ENCODE measurements at places on chromosomes 4 and X.
A peak's percentile ranks its signal among the peaks of the same experiment; 100 is the strongest.

GRCh38 chr4:136103616-136104015 lies 1428.7 kb downstream of the PCDH18 start:
- DNase-seq, result no peak

GRCh38 chr4:33625748-33626147 lies 2618.6 kb downstream of the ARAP2 start:
- no peak for DNase-seq

- DNase-seq, result no peak
These were observed 165.3 kb downstream of the PJA1 start for GRCh38 chrX:68999931-69000330.

DNA sequence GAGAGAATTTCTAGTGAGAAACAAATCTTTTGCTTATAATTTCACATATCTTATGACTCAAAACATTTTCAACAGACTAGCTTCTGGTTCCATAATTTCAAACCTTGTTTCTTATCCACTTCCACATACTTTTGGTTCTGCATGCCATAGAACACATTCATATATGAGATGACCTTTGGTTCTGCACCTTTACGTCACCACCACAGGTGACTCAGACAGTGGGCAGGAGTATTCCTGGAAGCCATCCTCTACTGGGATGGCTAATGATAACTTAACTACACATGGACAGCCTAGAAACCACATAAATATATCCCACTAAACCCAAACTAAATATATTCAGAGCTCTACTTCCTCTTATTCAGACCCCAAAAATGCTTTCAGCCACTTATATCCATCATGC lies 133.3 kb downstream of the DCK start:
- DNase-seq, result no peak

- no peak for DNase-seq
These were observed 68.5 kb upstream of the MAP9 start for GRCh38 chr4:155445306-155445705.

DNA sequence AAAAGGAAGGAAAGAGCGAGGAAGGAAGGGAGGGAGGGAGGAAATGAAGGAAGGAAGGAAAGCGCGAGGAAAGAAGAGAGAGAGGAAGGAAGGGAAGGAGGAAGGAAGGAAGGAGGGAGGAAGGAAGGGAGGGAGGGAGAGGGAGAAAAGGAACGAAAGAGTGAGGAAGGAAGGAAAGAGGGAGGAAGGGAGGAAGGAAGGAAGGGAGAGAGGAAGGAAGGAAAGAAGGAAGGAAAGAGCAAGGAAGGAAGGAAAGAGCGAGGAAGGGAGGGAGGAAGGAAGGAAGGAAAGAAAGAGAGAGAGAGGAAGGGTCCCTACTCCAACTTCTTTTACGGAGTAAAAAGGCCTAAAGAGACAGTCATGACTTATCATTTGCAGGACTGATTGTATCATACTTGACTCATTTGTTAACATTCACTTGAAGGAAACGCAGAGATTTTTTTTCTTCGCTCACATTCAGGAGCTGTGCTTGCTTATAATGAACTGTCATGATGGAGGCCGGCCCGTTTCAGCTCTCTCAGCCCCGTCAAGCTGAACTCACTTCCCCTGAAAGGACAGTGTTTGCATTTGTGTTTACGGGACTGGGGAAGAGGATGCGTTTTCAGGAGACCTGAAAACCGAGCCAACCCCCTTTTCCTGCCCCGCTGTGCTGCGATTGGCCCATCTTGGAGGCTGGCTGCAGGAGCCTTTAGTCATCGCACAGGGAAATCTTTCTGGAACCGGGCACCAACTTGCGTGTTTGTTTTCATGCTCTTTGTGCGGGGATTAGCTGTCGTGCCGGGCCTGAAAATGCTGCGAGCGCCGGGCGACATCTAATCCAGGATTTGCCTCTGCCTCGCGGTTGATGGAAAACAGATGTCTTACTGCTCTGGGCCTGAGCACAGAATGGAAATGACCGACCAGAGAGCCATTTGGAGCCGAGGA lies 17.8 kb downstream of the TRIM2 start:
- peak; percentile 47 for DNase-seq

GRCh38 chr4:48212165-48212564 lies 57.5 kb downstream of the TEC start:
- DNase-seq, result no peak

DNA sequence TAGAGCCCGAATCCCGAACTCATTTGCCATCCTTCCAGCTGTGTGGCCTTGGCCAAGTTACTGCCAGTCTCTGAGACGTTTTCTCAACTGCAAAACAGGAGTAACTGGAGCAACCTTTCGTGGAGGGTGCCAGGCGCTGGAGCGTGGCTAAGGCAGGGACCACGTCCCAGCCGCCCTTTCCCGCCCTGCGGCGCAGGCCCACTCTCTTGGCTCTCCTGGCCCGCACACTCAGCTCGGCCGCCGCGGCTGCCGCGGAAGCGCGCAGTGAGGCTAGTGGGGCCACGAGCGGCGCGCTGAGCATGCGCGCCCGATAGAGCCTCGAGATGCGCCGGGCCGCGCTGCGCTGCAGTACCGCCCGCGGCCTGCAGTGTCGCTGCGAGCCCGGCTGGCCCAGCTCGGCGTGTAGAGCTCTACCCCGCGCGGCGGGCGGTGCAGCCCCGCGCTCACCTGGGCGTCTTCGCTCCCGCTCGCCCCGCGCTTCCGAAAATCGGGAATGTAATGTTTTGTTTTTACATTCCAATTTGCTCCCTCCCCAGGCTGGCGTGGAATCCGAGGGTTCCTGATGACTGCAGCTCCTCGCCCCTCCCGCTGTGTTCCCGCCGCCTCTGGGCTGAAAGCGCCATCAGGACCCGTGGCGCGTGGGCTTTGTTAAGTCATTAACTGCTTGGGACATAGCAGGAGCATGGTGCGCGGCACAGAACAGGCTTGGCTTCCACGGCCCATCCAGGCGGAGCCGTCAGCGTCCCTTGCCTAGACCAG lies 4.0 kb upstream of the ZNF518B start:
- peak; percentile 78 for DNase-seq

DNA sequence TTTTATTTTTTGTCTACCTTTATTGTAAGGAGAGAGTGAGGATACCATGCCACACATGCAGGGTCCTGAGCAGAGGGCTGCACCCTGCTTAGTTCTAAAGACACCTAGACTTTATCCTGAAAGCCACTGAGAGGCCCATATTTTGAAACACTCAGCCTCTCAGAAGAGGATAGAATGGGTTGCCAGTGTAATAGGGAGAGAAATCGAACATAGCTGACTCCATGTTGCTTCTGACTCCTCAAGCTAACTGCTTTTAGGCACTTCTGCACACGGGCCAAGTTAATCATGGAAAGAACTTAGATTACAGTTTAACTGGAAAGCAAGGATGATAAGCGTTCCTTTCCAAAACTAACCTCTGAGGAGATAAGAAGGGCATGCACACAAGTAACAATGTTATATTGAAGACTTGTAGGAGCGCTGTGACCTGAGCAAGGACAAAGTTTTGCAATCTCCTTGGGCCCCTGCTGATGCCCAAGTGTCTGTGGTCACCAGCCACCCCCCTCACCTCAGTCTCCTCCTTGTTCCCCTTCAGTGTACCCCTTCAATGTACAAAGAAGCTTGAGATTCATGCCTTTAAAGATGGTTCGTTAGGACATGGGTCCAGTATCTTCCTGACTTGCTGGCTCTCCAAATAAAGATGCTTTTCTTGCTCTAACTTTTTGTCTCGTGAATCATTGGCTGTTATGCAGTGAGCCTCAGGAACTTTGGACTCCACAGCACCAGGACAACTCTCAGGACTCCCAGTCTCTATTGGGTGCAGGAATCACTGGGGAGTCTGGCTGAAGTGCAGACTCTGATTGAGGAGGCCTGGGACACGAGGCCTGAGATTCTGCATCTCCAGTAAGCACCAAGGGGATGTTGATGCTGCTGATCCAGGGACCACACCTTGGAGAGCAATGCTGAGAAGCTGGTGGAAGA lies 25.4 kb upstream of the CD99 start:
- DNase-seq, result no peak

- no peak for DNase-seq
These were observed 583.8 kb upstream of the GALNT7 start for GRCh38 chr4:172584816-172585215.

GRCh38 chr4:1156069-1156468 lies 16.3 kb downstream of the SPON2 start:
- no peak for DNase-seq

GRCh38 chrX:102714994-102715393 lies 2.7 kb downstream of the GPRASP2 start:
- DNase-seq, result no peak

DNA sequence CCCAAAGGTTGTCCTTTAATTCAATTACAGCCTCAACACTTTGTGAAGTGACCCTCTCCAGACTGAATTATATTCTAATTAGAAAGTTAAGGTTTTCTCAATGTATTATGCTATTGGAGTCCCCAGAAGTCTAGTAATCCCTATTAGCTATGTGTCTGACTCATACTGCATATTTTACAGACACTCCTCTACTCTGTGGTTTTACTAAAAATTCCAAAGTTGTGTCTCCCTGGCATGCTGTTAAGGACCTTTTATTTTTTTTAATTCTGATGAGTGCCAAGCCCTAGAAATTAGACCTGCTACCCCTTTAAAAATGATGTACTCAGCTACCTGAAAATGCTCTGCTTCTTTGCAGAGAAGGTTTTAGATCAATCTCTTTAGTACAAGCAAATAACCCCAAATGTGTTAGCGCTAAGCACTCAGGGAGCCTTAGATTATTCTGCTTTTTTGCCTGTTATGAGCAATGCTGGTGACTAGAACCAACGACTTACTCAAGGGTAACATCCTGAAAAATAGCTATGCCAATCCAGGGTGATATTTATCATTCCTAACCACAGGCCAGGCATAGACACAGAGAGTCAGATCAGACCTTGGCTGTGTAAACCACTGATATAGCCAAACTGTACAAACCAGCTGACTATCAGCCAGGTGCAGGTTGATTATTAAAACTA lies 26.1 kb upstream of the CXCL13 start:
- no peak for DNase-seq

DNA sequence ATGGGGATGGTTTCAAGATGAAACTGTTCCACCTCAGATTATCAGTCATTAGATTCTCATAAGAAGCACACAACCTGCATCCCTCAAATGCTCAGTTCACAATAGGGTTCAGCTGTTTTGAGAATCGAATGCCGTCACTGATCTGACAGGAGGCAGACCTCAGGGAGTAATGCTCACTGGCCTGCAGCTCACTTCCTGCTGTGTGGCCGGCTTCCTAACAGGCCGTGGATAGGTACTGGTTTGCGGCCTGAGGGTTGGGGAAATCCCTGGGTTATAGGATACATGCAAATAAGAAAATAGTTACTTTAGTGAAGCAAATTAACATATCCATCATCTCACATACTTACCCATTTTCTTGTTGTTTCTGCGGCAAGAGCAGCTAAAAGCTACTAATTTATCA lies 160.4 kb downstream of the MAD2L1 start:
- DNase-seq, result no peak

- no peak for DNase-seq
These were observed 17.3 kb upstream of the CT83 start for GRCh38 chrX:116480059-116480458.

DNA sequence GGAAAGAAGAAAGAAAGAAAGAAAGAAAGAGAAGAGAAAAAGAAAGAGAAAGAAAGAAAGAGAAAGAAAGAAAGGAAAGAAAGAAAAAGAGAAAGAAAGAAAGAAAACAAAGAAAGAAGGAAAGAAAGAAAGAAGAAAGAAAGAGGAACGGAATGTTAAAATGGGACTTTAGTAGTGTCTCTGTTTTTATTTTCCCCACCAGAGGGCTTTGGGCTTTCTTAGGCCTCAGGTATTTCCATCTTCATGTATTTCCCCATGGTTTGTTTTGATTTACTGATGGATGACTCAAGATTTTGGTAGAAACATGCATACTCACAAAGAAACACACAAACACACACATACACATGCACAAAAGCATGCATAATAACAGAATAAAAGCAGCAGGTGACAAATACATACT lies 181.2 kb downstream of the AFF2 start:
- DNase-seq, result no peak

DNA sequence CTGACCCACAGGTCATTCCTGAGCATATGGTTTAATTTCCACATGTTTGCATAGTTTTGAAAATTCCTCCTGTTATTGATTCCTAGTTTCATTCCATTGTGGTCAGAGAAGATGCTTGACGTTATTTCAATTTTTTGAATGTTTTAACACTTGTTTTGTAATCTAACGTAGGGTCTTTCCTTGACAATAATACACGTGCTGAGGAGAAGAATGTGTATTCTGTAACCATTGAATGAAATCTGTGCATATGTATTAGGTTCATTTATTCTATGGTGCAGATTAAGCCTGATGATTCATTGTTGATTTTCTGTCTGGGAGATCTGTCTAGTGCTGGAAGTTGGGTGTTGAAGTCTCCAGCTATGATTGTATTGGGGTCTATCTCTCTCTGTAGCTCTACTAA lies 486.4 kb upstream of the RPS6KA3 start:
- no peak for DNase-seq

GRCh38 chrX:16445166-16445752 lies 204.7 kb upstream of the S100G start:
- no peak for DNase-seq

GRCh38 chrX:43002526-43003203 lies 224.7 kb upstream of the PPP1R2C start:
- no peak for DNase-seq

DNA sequence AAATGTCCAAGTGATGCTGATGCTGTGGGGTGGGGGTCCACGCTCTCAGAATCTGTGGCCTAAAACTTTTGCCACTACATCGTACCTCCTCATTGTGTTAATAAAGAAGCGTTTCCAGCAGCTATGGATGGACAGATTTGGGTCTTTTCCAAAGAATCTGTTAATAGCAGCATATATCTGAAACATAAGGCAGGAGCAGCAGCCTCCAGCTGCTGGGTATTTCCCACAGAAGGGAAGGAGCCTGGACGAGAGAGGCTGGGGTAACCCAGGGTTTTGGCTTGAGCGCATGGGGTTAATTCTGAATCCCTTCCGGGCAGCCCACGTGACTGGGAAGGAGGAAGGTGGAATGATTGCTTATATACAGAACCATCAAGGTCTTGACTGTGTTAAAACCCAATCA lies 332.4 kb downstream of the BCOR start:
- no peak for DNase-seq

DNA sequence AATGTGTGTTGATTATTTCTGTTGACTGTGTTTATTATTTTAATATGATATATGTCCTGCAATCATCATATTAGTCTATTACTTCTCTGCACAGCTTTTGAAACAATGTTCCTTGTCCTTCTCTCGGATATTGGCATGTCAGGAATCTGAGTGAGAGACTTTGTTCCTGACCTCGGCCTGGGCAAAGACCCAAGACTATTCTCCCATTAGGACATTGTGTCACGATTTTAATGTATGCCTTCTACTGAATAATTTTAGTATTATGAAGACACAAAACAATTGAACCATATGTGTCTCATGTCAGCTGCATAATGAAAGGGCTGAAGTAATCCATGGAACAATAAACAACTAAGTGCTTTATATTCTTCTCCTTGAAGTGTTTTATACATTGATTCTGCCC lies 580.8 kb upstream of the TENM3 start:
- DNase-seq, result no peak

GRCh38 chr4:107913283-107913899 lies 18.0 kb upstream of the CYP2U1 start:
- no peak for DNase-seq

GRCh38 chrX:144637731-144638130 lies 609.6 kb upstream of the SPANXN1 start:
- DNase-seq, result no peak

- DNase-seq, result no peak
These were observed 5.3 kb downstream of the APOO start for GRCh38 chrX:23902419-23902818.

- no peak for DNase-seq
These were observed 11.2 kb downstream of the IGFBP7 start for GRCh38 chr4:57098941-57099340.

Data from left ventricle myocardium superior (tissue), 1 donor.